SW 1271 (cell line): ENCODE measurements at places on chromosomes 5 and 9.

- no peak for DNase-seq
Observed at GRCh38 chr5:135330798-135331096, 68.3 kb downstream of the MACROH2A1 start.

DNA sequence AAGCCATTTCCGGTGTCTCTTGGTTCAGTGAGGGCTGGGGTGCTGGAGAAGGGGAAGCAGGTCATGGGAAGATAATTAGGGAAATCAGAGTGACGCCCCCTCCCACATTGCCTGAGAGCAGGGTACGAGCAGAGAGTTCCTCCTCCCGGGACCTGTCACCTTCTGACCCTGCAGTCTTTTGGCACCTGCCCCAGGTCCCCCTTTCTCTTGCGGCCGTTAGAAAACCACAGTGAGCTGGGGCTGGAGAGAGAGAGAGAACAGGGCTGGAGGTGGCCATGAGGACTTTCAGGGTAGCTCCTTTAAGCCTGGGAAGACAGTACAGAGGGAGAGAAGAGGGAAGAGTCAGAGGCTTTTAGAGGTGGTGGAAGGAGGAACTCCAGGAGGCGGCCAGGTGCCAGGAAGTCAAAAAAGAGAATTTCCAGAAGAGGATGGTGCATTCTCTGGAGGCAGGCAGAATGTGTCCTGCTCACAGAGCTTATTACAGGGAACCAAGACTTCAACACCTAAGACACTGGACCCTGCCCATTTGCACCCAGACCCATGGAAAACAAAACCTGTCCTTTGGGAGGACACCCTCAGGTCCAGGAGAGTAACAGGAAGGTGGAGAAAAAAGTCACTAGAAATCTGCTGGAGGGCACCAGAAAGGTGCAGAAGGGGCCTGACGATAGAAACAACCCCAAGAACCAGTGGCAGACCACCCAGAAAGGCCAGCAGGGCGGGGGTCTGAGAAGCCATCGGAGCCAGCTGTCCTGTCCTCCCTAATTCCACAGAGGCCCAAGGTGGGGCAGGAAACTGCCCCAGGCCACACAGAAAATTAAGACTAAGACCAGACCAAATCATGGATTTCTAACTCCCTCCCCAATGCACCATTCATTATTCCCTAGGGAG, 6.5 kb upstream of the ACSL6 start:
- no peak for DNase-seq

GRCh38 chr5:7828269-7828668, 22.7 kb downstream of the CFAP90 start:
- no peak for DNase-seq

DNA sequence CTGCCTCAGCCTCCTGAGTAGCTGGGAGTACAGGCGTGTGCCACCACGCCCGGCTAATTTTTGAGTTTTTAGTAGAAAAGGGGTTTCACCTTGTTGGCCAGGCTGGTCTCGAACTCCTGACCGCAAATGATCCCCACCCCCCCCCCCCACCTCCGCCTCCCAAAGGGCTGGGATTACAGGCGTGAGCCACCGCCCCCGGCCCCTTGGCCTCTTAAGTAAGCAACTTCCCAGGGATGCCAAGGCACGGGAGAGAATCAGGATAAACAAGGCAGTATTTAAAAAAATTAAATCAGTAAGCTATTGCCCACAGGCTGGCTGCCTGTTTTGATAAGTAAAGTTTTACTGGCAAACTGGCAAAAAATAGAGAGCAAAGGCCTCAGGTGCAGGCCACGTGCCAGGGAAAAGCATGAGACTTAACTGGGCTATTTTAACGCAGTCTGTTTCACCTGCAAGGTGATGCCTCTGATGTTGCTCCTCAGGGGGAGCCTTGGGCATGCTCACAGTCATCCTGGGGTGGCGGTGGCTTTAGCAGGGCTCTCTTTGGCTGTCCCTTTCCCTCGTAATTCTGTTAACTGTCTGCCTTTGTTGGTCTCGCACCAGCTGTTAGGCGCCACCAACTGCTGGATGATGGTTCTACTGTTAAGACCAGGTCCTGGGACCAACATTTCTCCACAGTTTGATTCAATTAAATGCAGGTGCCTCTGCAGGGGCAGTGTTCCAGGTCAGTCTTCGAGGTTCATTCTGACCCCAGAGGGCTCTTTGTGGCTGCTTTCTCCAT, 19.4 kb upstream of the RNF130 start:
- peak; percentile 43 for DNase-seq

- no peak for DNase-seq
Observed at GRCh38 chr5:180389252-180390101, 36.3 kb upstream of the GFPT2 start.

DNA sequence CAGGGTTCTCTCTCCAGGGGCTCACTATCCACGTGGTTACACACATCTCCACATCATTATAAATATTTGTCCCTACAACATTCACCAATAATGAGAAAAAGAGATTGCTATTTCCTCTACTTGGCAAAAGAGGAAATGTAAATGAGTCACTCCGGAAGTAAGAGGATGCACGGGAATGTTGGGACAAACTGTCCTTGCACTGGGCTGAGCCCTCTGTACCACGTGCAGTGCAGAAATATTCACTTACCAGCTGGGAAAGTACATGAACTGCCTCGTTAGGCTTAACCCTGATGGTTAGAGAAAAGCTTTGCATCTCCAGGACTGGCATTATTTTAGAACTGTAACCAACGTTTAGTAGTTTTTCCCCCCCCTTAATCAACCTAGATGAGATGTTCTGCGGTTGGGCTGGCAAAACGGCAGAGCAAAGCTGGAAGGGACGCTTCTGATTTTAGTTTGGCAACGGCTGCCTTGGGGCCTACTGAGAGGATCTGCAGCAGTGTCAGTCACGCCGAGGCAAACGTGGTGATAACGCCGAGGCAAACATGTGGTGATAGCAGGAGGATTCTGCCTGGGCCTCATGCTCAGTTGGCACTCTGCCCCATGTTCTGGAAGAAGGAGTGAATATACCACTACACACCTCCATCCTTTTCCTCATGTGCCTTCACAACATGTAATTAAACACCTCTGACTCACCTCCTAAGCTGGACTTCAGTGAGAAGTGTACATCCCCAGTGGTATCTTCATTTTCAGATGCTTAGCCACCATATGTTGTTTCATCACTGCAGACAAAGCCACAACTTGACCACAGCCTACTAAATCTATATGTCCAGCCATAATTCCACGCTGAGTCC, 661.4 kb upstream of the KLF4 start:
- peak; percentile 13 for DNase-seq

DNA sequence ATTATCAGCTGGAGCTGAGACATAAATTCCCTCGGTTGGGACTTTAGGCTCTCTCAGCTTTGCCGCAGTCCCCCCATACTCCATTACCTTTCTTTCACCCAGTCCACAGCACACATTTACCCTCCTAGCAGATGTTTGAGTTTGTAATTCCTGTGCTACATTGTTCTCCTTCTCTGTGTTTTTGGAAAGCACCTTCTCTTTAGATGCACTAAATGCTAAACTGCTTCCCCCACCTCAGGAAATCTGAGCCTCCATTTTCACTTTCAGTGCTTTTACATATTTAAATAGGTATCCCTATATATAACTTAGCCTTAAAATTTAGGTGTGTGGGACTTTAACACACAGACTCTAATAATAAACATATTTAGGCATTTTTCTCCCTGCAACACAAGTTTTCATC, 356.9 kb downstream of the NFIB start:
- DNase-seq = no peak

DNA sequence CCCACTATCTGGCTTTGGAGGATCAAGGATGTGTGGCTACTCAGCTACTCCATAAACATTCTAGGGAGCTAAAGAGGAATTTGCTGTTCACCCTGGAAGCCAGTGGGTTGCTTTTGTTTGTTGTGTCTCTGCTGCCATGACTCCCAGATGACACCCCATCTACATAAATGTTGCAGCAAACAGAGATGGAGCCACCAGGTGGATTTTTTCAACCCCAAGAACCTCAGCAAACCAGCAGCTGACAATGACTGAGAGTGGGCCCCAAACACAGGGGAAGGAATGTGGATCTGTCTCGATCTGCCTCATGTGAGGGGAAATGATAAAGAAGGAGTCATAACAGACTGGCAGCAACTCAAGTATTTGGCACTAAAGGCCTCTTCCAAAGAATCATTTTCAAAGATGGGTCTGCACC, 132.7 kb upstream of the TNC start:
- DNase-seq = peak; percentile 21

- DNase-seq = no peak
Observed at GRCh38 chr5:111975133-111975532, 218.1 kb upstream of the NREP start.

DNA sequence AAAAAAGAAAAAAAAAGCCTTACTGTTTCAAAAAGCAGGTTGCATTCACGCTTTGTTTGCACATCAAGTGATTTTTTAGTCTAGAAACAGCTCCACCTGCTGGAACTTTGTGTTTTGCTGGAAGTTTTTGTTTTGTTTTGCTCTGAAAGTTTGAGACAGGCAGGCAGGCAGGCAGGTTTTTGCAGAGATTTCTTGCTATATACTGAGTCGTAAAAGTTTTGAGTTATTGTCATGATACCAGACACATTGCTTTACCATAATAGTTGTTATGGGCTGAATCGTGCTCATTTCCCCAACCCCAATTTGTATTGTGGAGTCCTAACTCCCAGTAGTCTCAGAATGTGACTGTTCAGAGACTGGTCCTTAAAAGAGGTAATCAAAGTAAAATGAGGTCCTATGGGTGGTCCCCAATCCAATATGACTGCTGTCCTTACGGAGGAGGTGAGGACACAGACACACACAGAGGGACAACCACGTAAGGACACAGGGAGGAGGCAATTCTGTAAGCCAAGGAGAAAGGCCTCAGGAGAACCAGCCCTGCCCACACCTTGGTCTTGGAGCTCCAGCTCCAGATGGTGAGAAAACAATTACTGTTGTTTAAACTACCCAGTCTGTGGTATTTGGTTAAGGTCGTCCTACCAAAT, 20.9 kb downstream of the OR2Y1 start:
- DNase-seq = no peak

DNA sequence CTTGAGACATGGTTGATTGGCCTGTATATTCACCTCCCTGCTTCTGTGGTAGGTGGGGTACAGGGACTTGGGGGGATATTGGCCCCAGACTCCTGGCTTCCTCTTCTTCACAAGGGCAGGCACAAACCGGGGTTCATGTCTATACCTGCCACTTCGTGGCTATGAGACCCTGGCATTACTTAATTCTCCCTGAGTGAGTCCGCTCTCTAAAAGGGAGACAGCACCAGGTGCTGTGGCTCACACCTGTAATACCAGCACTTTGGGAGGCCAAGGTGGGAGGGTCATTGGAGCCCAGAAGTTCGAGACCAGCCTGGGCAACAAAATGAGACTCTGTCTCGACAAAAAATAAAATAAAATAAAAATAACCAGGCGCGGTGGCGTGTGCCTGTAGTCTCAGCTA, 178.5 kb downstream of the GABBR2 start:
- DNase-seq = no peak

DNA sequence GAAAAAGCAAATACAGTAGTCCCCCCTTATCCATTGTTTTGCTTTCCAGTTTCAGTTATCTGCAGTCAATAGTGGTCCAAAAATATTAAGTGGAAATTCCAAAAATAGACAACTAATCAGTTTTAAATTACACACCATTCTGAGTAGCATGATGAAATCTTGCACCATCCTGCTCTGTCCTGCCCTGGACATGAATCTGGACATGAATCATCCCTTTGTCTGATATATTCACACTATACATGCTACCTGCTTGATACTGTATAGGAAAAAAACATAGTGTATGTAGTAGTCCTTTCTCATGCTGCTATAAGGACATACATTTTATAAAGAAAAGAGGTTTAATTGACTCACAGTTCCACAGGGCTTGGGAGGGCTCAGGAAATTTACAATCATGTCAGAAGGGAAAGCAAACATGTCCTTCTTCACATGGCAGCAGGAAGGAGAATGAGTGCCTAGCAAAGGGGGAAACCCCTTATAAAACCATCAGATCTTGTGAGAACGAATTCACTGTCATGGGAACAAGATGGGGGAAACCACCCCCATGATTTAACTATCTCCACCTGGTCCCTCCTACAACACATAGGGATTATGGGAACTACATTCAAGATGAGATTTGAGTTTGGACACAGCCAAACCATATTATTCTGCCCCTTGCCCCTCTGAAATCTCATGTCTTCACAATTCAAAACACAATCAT, 153.9 kb downstream of the ARRDC3 start:
- DNase-seq = no peak

DNA sequence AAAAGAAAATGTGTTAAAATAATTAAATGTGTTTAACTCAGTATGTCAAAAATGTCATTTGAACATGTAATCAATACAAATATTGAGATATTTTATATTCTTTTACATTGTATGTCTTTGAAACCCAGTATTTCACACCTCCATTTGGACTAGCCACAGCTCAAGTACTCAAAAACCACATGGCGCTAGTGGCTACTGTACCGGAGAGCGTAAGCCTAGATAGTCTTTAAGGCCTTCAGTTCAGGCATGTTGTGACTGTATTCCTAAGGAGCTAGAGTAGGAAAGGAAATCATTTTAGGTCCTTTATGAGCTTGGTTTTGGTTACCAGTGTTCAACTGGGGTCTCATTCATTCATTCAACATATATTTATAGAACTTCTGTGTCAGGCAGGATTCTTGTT, 12.8 kb downstream of the FBXW2 start:
- DNase-seq = no peak

GRCh38 chr5:158436271-158437065, 577.5 kb upstream of the CLINT1 start:
- no peak for DNase-seq

GRCh38 chr9:89598926-89599325, 5.9 kb upstream of the GADD45G start:
- DNase-seq = no peak

DNA sequence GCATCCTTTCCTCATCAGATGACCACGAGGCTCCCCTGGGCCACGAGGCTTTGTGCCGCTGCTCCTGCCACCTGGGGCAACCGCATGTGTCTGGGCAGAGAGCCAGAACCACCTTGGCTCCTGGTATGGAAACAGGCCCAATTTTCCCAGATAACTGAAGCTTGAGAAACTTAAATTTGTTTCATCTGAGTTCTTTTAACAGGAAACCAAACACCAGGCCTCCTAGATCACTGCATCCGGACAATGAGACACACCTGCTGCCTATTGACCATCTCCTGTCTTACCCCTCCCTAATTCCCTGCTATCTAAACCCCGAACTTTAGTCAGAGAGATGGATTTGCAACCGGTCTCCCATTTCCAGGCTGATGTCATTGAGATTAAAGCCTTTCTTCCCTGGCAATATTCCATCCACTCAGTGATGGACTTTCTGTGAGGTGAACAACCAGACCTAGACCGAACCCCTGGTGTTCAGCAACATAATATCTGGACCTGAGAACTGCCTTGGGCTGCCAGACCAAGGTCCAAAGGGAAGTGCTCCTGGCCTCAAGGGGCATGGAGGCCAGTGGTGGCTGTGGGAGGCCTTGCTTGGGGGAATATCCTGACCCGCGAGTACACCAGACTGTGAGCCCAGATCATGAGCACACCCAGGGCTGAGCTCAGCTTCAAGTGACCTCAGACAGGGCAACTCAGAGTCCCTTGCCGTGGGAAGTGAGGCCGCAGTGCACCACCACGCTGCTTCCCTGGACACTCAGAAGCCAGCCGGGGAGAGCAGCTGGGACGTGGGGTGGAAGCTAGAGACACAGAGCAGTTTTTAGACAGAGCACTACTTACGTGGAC, 199.7 kb downstream of the HSPA4 start:
- no peak for DNase-seq

- DNase-seq = no peak
Observed at GRCh38 chr9:105154723-105155191, 89.7 kb upstream of the SLC44A1 start.
